ENCODE measurements at places on chromosomes 7 and 10.

GRCh38 chr7:119408596-119408995 lies 864.4 kb upstream of the KCND2 start:
- DNase-seq, result no peak

DNA sequence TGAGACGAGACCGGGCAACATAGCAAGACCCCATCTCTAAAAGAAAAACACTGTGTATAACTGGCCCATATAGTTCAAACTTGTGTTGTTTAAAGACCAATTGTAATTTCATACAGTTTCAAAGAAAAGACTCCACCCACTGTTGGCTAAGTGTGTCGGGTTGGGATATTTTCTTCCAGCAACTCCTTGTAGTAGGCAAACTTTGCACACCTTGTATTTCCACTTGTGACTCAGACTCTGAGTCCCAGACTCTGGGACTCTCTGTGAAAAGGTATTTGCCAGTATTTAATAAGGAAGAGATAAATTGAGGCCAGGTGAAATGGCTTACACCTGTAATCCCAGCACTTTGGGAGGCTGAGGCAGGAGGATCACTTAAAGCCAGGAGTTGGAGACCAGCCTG lies 29.3 kb upstream of the RHBDD2 start:
- DNase-seq, result no peak

DNA sequence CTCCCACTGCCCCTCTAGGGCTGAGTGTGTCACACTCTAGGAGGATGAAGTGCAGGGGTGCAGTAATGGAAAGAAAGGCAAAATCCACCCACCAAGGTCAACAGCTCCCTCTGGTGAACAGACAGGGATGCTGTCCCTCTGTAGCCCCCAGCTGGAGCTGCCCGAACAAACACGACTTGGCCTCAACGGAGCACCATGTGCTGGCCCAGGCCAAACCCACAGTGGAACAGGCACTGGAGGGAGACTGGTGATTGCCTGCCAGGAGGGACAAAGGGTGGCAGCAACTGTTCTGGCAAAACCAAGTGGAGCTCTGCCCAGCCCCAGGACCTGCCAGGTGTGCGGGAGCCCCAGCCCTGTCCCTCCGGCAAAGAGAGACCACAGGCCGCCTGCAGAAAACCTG lies 20.7 kb downstream of the PDIA4 start:
- DNase-seq, result no peak

DNA sequence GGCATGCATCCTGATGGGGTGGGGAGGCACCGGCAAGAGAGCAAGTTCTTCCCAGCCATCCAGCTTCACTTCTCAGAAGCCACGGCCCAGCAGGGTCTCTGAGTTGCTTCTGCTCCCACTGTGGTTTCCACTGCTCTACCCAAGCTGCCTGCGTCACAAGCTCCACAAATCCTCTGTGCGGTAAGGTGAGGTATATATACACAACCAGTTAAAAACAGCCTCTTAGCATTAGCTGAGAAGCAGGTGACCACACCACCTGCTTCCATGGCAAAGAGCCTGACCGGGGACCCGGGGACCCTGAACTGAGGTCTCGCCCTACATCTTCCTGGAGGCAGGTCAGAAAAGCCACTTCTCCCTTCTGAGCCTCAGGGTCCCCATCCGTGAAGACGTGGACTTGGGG lies 46.9 kb upstream of the NPFFR1 start:
- DNase-seq, result no peak

GRCh38 chr10:3452683-3453361 lies 280.2 kb upstream of the PITRM1 start:
- no peak for DNase-seq

DNA sequence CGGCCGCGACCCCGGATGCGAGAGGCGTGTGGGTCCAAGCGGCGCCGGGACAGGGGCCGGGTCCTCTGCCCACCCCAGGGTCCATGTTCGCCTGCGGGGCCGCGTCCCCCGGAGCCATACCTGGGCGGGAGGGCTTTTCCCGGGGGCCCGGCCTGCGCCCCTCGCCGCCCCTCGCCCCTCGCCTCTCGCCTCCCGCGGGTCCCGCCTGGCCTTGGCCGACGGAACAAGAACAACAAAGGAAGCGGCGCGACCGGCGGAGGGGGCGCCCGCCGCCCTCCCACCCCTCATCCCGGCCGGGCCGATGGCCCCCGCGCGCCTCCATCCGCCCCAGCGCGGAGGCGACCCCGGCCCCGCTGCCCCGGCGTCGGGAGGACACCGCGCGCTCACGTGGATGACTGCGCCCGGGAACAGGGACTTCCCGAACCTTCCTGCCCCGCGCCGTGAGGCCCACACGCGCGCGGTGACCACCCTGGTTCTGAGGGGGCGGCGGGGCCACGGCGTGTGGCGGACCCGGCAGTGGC lies 348.2 kb downstream of the DNAJB6 start:
- DNase-seq, result no peak
